ENCODE measurements at places on chromosomes 1 and 21.
A peak's percentile ranks its signal among the peaks of the same experiment; 100 is the strongest.

DNA sequence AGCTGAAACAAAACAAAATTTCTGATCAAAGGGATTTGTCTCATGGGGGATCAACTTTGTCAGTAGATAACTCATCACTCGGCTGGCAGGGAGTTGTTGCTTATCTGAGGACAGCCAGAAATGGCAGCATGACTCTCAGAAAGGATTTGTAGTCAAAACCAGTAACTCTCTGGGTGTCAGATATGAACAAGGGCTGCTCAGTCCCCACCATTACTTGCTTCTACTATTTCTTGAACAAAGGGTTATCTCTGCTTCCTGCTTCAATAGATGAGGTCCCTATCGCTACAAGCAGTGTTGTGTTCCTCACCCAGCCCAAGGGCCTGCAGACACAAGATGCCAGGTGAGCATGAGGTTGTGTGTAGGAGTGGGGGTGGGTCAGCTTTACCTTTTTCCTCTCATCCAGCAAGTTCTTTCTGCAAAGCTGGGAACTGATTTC lies 116.2 kb downstream of the PTBP2 start:
- no peak for DNase-seq

DNA sequence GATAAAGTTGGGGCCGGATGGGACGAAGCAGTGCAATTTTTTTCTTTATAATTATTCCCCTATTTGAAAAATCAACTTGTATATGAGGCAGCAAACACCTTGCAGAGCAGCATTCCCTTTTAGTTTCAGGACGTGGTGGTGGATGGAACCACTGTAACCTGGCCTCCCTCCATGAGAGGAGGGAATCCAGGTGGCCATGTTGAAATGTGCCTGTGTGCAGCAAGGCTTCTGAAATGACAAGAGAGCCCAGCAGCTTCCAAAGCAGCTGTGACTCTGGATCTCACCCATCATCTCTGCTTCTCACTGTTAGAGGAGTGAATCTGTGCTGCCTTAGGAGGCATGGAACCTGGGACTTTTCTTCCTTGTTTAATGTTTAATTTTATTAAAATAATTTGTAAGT lies 42.3 kb downstream of the NFIA start:
- DNase-seq = no peak

DNA sequence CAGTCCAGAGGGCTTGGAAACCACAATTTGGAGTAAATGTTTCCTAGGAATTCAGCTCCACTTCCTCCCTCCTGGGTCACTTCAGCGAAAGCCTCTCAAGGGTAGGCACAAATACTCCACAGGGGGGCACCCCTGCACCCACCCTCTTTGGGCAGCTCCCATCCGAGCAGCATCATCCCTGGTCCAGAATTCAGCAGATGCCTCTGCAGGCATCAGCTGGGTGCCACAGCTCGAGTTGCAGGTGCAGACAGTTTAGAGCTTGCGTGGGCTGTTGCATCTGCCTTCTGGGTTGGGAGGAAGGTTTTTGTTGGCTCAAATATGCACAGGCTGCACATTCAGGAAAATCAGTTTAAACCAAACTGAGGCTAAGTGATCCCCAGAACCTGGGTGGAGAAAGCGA lies 25.0 kb downstream of the KANK4 start:
- no peak for DNase-seq

DNA sequence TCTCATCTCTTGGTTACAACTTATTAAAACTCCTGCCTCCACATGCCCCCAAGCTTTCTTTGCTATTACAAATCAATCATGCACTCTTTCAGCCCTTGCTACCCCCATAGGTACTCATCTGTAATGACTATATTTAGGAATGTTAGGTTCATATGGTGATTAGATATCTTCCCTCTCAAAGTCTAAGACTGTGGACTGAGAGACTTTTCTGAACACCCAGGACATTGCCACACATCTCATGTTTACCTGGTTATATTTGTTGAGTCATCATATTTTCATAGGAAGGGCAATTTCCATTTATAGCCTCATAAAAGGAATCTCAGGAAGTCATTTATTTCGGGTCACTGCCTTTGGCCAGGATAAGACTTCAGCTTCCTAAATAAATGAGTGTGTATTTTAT lies 81.5 kb upstream of the LPGAT1 start:
- no peak for DNase-seq

GRCh38 chr1:110292031-110292741 lies 47.0 kb upstream of the RBM15 start:
- DNase-seq = peak; percentile 91

DNA sequence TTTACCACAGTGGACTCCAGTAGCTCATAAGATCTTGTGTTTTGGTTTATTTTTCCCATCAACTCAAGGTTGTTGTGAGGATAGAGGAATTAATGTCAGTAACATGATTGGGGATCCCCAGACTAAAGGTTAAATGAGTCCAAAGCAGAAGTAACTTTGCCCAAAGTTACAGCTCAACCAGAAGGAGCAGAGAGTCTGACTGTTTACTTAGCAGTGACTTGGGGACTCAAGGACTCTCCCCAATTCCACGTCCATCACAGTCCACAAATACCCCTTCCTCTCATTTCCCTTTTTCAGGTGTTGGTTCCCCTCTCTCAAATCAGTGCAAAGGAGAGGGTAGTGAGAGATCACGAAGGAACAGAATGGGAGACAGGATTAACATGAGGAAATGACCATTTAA lies 4.0 kb upstream of the ETV3 start:
- DNase-seq = no peak

DNA sequence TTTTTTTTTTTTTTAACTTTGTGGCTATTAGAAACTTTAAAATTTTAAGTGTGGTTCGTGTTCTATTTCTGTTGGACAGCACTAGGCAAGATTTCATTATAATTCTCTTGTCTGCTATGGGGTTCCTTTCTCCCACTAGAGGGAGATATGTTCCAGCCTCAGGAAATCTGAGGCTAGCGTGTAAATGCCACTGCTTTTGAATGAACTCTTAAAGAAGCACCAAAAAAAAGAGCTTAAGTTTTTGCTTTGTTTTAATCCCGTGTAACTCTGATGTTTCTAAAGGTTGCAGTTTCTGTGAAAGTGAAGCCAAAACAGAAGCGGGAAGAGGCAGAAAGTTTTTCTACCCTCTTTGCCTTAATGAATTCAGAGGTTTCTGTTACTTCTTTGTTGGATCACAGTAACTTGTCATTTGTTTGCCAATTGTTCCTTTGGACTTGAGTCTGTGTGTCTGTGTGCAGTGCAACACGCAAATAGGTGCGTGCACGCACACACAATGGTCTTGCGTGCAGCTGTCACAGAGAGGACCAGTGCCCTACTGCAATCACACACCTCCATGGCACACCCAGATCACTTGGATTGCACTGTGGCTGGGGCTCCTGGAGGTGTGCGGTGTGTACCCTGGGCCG lies 32.3 kb downstream of the HHAT start:
- DNase-seq = peak; percentile 19

GRCh38 chr1:68116643-68117235 lies 66.3 kb upstream of the DIRAS3 start:
- peak; percentile 77 for DNase-seq

DNA sequence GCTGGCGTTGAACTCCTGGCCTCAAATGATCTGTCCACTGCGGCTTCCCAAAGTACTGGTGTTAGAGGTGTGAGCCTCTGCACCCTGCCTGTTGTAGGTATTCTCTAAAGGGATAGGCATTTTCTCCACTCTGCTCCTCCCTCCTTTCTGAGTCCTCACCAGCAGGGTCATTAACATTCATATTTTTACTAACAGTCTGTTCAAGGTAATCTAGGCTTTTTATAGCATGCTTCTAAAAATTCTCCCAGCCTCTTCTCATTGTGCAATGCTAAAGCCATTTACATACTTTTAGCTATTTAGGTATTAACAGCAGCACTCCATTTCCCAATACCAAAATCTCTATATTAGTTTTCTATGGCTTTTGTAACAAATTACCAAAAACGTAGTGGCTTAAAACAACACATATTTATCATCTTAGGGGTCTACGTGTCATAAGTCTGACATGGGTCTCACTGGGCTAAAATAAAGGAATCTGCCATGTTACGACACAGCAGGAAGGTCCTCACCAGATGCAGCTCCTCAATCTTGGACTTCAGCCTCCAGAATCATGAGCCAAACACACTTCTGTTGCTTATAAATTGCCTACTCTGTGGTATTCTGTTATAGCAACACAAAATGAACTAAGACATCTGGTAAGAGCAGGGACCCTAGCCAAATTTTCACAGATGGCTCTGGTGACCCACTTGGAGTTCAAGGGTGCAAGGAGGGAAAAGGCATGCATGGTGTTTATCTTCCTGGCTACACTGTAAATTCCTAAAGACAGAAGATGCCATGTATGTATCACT lies 2.9 kb upstream of the SLC2A7 start:
- DNase-seq = no peak

GRCh38 chr1:116879478-116880133 lies 30.1 kb upstream of the PTGFRN start:
- DNase-seq = no peak

- DNase-seq = peak; percentile 64
These were observed 35.0 kb upstream of the VWA5B1 start for GRCh38 chr1:20255666-20256065.
